ENCODE measurements at places on chromosomes 13 and 19.

DNA sequence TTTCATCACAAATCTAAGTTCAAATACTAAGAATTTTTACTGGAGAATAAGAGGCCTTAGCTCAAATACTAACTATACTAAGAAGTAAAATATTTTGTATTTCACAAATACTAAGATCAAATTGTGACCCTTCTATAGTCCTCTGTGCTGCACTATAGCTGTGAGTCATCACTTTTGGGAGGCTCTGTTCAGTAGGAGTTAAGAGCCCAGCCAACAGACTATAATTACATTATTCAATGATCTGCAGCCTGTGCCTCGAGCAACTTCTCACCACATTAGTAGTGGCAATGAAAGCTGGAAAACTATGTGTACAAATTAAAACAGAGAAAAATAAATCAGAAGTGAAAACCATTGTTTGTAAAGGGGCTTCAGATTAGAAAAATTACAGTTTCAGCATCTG, 147.3 kb upstream of the GPC6 start:
- no peak overlapping the region for H3K27ac ChIP-seq
- H3K4me1 ChIP-seq = no peaks in the 10 kb centered on the region
- H3K36me3 ChIP-seq = no peaks in the 10 kb centered on the region
- H3K4me3 ChIP-seq = no peak overlapping the region
- H3K27me3 ChIP-seq = no peaks in the 10 kb centered on the region

DNA sequence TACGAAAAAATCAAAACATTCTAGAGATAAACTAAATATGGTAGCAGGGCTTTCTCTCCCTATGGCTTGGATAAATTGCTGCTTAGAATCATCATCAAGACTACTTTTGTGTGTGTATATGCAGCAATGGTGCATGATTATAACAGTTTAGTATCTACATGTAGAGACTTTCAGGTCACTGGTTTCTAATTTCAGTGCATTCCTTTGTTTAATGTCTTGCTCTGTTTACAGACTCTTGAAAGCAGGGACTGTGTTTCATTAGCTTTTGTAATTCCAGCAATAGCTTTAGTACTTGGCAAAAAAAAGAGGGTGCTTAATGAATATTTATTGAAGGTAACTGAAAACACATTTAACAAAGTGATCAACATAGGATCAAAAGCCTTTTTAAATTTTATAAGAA, 420.7 kb downstream of the PCDH9 start:
- no peaks in the 10 kb centered on the region for H3K27me3 ChIP-seq
- peaks cover 3% of the 10 kb centered on the region for H3K4me1 ChIP-seq
- no peak overlapping the region for H3K27ac ChIP-seq
- H3K4me3 ChIP-seq = no peak overlapping the region

- H3K27me3 ChIP-seq = no peaks in the 10 kb centered on the region
- peak; percentile 52 for DNase-seq
- H3K4me1 ChIP-seq = no peaks in the 10 kb centered on the region
- H3K4me3 ChIP-seq = no peak overlapping the region
Measured at GRCh38 chr19:54436031-54436523, 12.9 kb upstream of the LENG8 start.

DNA sequence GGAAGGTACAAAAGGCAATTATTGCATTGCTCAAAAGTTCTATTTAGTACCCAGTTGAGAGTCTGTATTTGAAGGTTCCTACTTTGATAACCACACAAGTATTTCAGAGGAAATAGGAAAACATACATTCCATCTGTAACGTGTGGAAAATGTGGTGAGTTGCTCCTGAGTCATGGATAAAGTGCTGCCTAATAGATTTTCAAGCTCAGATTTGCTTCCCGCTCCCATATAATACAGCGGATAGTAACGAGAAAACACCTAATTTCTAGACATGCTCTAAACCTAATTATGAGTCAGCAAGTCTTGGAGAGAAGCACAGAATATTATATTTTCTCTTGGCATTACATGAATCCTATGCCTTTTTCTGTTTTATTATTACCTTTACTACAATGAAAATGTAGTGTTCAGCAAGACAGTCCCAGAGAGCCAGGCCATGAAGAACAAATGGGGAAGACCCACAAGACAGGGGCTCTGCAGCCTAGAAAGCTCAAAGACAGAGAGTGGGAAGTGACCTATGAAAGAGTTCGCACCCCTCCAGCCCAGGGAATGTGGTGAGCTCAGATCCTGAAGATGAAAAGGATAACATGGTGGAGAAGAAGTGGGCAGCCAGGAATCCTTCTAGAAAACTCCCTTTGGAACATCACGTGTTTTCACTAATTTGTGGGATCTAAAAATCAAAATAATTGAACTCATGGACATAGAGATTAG, 116.1 kb downstream of the STARD13 start:
- peaks cover 7% of the 10 kb centered on the region for H3K4me1 ChIP-seq
- peak overlapping the region; percentile 26 for H3K27ac ChIP-seq
- H3K27me3 ChIP-seq = no peaks in the 10 kb centered on the region
- no peak for DNase-seq

- H3K27me3 ChIP-seq = no peaks in the 10 kb centered on the region
- H3K4me3 ChIP-seq = no peak overlapping the region
- DNase-seq = no peak
- peaks cover 47% of the 10 kb centered on the region for H3K36me3 ChIP-seq
- peaks cover 3% of the 10 kb centered on the region for H3K4me1 ChIP-seq
- no peak overlapping the region for H3K27ac ChIP-seq
Measured at GRCh38 chr19:16652854-16653253, 7.1 kb downstream of the SMIM7 start.

DNA sequence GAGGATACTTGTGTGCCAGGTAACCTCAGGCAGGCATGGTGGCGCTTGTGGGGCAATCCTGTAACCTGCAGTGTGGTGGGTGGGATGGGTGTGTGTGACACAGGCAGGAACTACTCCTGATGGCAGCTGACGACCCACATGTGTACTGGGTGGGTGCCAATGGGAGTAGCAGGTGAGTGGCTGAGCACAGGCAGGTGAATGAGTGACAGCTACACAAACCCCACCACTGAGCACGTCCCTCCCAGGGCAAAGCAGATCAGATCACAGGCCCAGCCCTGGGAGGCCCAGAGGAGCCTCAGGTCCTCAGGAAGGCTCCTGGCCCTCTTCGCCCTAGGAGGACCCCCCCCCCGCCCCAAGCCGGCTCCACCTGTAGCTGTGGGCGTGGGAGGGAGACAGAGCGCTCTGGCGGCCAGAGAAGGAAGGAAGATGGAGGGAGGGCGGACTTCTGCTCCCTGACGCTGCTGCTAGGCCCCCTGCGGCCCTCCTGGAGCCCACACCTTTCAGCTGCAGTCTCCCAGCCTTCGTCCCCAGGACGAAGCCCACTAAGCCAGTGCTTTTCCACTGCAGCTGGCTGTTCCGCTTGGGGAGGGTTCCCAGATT, 1.3 kb upstream of the ZNF181 start:
- no peaks in the 10 kb centered on the region for H3K27me3 ChIP-seq
- H3K4me3 ChIP-seq = no peak overlapping the region
- DNase-seq = no peak
- peaks cover 11% of the 10 kb centered on the region for H3K4me1 ChIP-seq
- H3K36me3 ChIP-seq = peaks cover 2% of the 10 kb centered on the region

GRCh38 chr19:2381148-2381820, 21.2 kb downstream of the TMPRSS9 start:
- H3K27ac ChIP-seq = no peak overlapping the region
- no peaks in the 10 kb centered on the region for H3K36me3 ChIP-seq
- H3K27me3 ChIP-seq = no peaks in the 10 kb centered on the region

DNA sequence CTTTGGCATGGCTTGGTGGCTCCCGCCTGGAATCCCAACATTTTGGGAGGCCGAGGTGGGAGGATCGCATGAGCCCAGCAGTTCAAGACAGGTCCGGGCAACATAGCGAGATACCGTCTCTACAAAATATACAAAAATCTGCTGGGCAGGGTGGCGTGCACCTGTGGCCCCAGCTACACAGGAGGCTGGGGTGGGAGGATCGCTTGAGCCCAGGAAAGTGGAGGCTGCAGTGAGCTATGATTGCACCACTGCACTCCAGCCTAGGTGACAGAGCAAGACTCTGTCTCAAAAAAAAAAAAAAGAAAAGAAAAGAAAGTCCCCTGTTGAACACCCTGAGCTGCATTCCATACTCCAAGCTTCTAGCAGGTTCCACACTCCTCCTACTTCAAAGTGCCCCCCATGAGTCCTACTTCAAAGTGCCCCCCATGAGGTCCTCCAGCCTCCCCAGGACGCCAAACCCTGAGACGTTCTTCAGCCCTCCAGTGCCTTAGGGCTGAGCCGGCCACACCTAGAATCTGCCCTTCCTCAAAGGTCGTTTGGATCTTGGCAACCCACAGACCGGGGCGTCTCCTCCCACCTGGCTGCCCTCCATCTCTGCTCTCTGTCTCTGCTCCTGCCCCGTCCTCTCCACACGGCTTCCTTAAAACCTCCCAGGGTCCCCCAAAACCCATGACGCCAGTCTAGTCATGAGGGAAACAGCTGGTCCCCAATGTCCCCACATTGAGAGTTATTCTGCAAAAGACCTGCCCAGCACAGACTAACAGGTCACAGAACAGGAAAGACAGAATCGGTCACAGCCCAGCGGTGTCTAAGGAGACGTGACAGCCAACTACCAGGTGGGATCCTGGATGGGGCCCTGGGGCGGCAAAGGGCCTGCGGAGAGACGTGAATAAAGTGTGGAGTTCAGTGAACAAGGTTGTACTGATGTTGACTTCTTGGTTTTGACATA, 4.8 kb downstream of the TJP3 start:
- DNase-seq = peak; percentile 31
- peaks cover 5% of the 10 kb centered on the region for H3K4me1 ChIP-seq
- H3K27me3 ChIP-seq = no peaks in the 10 kb centered on the region
- H3K36me3 ChIP-seq = no peaks in the 10 kb centered on the region
- no peak overlapping the region for H3K4me3 ChIP-seq

- H3K36me3 ChIP-seq = no peaks in the 10 kb centered on the region
- no peak overlapping the region for H3K4me3 ChIP-seq
- H3K27me3 ChIP-seq = no peaks in the 10 kb centered on the region
- no peak for DNase-seq
- H3K27ac ChIP-seq = no peak overlapping the region
Measured at GRCh38 chr13:100512422-100512821, 76.2 kb downstream of the GGACT start.

- H3K4me1 ChIP-seq = no peaks in the 10 kb centered on the region
- H3K27me3 ChIP-seq = no peaks in the 10 kb centered on the region
- H3K27ac ChIP-seq = peak overlapping the region; percentile 52
- peak; percentile 92 for DNase-seq
- no peak overlapping the region for H3K4me3 ChIP-seq
Measured at GRCh38 chr19:3450796-3451411, 29.4 kb downstream of the SMIM24 start.

GRCh38 chr13:66483712-66484111, 746.4 kb downstream of the PCDH9 start:
- H3K27ac ChIP-seq = no peak overlapping the region
- no peak overlapping the region for H3K4me3 ChIP-seq
- no peaks in the 10 kb centered on the region for H3K4me1 ChIP-seq
- DNase-seq = no peak

DNA sequence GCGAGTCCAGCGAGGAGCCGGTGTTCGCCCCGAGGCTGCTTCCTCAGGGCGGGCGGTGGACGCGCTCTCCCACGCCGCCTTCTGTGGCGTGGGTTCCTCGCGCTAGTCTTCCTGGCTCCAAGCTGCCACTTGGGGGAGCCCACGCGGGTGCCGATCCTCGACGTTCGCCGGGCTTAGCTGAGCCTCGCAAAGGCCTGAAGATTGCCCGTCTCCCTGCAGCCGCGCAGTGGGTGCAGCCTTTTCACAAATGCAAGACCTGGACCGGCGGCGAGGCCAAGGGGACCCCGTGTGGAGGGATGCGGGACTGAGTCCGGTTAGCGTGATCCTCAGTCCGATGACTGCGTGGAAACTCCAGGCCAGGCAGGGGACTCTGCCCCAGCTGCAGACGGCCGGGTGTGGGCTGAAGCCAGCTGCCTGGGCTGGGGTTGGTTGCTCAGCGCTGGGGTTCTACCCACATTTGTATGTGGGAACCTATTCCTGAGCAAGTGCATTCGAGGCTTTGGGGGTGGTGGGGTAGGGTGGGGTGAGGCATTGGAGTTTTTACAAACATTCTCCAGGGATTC, 16.6 kb upstream of the LRP3 start:
- H3K4me3 ChIP-seq = peak overlapping the region; percentile 41
- no peaks in the 10 kb centered on the region for H3K27me3 ChIP-seq
- peak overlapping the region; percentile 66 for H3K27ac ChIP-seq
- peak; percentile 79 for DNase-seq
- no peaks in the 10 kb centered on the region for H3K36me3 ChIP-seq

- H3K4me1 ChIP-seq = no peaks in the 10 kb centered on the region
- H3K27ac ChIP-seq = no peak overlapping the region
- H3K27me3 ChIP-seq = no peaks in the 10 kb centered on the region
- no peaks in the 10 kb centered on the region for H3K36me3 ChIP-seq
Measured at GRCh38 chr13:91017669-91018053, 329.8 kb upstream of the MIR17HG start.

DNA sequence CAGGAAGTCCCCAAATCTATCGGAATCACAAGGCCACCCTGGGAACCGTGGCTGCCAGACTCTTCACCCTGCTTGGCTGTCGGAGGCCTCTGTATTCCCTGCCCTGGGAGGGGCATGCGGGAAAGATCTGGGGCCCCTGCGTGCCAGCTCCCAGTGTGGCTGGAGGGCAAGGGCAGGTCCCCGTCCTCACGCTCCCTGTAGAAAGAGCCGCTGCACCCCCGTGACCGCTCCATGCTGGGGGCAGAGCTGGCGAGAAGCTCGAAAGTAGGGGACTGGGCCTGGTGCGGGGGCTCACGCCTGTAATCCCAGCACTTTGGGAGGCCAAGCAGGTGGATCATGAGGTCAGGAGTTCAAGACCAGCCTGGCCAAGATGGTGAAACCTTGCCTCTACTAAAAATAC, 208.4 kb upstream of the SOX1 start:
- H3K4me1 ChIP-seq = no peaks in the 10 kb centered on the region
- H3K4me3 ChIP-seq = no peak overlapping the region
- H3K36me3 ChIP-seq = no peaks in the 10 kb centered on the region
- no peak for DNase-seq
- no peak overlapping the region for H3K27ac ChIP-seq
- H3K27me3 ChIP-seq = peaks cover 19% of the 10 kb centered on the region

- no peaks in the 10 kb centered on the region for H3K36me3 ChIP-seq
- DNase-seq = no peak
- no peaks in the 10 kb centered on the region for H3K27me3 ChIP-seq
- H3K4me1 ChIP-seq = peaks cover 2% of the 10 kb centered on the region
- H3K27ac ChIP-seq = no peak overlapping the region
Measured at GRCh38 chr13:29855009-29855408, 4.6 kb upstream of the UBL3 start.

DNA sequence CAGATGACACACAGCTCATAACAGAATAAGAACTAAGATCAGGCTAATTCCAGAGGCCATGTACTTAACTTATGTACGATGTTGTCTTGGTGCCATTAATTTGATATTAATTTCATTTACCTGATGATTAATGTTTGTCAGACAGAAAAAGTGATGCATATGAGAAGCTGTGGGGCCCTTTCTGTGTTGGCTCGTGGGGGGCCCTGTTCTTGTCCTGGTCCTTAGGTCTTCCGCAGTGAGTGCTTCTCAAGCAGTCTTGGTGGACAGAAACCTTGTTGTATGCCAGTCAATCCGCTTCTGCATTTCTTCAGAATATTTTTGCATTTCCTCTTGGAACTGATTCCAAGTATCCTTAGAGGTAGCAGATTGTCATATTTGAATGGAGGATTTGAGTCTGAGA, 20.2 kb downstream of the SAFB start:
- peaks cover 5% of the 10 kb centered on the region for H3K4me1 ChIP-seq
- no peaks in the 10 kb centered on the region for H3K27me3 ChIP-seq
- H3K36me3 ChIP-seq = peaks cover 33% of the 10 kb centered on the region
- H3K27ac ChIP-seq = no peak overlapping the region
- DNase-seq = no peak

Data from lung (tissue), 17 donors.